ENCODE measurements at places on chromosomes 4 and X.

DNA sequence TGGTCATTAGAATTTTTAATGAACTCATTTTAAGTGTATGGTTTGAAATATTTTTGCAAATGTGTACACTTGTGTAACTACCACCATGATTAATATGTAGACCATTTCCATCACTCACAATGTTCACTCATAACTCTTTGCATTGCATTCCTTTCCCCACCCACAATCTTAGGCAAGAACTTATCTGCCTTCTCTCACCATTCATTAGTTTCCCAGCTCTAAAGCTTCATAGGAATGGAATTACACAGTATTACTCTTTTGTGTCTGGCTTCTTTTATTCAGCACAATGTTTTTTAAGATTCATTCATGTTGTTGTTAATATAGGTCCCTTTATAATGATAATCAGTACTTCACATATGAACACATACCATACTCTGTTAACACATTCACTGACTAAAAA is 106.1 kb downstream of the ARAP2 start:
- DNase-seq, result no peak

DNA sequence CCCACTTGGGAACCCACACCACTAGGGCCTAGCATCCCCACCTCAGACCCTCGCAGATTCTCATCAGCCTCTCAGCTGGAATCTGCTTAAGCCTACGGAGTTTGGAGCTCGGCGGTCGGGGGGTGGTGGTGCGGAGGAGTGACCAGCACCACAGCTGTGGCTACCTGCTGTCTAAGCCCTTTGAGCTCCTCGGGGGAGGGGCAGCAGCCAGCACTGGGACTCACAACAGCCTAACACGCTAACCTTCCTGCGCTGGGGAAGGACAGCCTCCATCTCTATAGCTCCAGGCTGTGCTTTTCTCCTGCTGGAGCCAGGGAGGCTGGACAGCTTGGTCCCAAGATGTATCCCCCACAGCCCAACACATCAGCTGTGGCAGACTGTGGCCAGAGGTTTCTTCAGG is 281.5 kb downstream of the USP46 start:
- DNase-seq, result no peak

DNA sequence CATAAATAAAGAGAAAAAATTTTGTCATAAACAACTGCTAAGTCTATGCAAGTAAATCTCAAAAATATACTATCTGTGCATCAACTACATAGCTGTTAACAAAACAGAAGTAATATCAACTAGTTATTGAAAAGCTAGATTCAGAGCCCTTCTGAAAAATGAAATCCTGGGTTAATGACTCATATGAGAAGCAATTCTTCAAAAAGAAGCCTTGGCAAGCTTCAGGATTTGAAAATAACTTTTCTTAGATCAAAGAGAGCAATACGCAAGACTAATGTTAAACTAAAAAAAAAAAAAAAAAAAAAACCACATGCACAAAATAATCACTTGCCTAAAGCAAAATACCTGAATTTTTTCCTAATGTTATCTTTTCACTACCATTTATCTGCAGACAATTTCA is 566.1 kb upstream of the BOD1L1 start:
- no peak for DNase-seq

GRCh38 chr4:37825968-37826294 is 555 bp upstream of the PGM2 start:
- peak; percentile 27 for DNase-seq

DNA sequence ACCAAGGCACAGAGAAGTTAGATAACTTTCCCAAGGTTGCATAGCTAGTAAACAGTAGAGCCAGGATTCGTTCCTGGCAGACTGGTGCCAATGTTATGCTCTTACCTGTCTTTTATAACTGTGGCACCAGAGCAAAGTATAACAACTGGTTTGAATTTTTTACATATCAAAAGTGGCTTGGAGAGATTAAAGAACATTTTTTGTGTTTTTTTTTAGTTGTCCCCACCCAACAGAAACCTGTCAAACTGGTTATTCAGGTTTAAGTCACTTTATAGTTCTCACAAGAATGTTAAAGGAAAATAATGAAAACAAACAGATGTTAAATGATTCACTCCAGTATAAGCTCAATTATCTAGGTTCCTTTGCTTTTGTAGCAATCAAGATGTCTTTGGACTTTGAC is 15.6 kb upstream of the FAM47E start:
- DNase-seq, result no peak

- DNase-seq, result no peak
Measured at GRCh38 chr4:182504463-182504862, 261.3 kb downstream of the TENM3 start.

DNA sequence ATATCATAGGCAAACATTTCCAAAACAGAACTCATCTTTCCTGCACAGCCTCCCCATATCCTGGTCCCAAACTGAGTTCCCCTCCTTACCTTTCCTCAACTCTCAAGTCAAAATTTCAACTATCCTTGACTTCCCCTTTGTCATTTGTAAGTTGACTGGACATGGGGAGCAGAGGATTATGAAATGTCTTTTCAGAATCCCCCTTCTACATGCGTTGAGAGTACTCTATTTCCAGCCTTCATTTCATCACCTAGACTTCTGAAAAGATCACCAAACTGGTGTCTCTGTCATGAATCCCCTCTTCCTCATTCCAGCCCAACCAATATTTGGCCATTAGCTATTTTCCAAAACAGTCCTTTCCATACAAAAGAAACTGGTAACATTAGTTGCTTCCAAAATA is 95.2 kb downstream of the SYNPO2 start:
- peak; percentile 47 for DNase-seq

DNA sequence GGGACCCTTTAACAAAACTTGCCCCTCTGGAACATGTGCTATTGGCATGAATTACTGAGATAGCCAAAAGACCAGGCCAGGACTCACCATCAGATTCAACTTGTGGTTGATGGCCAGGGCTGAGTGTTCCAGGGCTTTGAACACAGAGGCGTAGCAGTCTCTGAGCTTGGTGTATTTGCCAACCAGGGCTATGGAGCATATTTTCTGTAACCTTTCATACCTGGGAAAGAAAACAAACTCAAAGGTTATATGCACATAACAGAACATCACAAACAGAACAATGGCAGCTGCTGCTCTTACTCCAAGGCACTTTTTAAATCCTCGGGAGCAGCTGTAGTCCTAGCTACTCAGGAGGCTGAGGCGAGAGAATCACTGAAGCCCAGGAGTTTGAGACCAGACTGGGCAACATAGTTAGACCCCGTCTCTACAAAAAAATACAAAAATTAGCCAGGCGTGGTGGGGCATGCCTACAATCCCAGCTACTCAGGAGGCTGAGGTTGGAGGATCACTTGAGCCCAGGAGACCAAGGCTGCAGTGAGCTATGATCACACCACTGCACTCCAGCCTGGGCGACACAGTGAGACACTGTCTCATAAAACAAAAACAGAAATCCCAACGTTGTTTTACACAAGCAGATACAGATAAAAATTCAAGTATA is 29.3 kb downstream of the CTPS2 start:
- DNase-seq, result no peak

DNA sequence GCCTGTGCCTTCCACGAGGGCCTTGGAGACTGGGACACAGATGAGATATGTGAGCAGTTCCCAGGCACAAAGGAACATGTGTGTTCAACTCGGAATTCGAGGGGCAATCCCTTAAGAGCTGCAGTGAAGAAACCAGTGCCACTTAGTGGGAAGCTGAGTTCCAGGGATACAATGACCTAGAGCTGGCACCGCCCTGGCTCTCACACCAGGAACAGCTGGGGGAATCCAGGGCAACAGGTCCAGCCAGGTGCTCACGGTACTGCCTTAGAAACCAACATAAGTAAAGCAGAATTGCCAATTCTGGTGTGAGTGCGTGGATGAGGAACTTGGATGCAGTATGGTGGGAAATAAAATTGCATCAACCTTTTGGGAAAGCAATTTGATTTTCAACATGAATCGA is 122.9 kb downstream of the AFAP1 start:
- DNase-seq, result no peak

DNA sequence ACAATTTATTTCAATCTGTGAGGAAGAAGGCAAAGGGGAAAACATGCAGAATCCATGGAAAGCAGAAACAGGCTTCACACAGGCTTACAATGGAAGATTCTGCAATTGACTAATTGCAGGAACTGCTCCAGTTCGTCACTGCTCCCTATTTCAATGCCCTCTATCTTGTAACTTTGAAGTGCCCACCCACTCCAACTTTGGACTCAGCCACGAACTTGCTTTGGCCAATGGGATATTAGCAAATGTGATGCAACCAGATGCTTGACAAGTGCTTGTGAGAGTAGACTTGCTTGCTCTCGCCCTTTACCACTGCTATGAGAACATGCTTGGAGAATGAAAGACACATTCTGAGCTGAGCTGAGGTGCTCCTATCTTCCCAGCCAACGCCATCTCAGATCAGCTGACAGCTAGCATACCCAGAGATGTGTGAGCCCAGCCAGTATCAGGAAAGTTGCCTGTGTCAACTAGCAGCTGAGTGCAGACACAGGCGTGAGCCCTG is 105.7 kb upstream of the PTCHD1 start:
- no peak for DNase-seq

DNA sequence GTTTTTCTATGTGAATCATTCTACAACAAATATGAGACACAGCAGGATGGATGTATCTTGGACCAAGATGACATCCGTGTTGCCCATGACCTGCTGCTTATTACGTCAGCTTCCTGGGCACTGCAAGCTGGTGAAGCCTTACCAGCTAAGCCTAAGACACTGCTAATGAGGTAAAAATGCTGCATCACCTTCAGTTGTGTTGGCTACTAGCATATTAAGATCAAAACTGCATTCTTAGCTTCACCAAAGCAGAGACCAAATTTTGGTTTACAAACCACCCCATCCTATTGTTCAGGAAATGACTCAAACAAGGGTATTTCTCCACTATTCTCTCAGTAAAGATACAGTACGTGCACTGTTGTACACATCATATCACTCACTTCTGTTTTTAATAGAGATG is 50.3 kb downstream of the MAML3 start:
- peak; percentile 48 for DNase-seq

GRCh38 chrX:64427281-64427680 is 32.0 kb upstream of the MTMR8 start:
- DNase-seq, result no peak

- peak; percentile 82 for DNase-seq
Measured at GRCh38 chr4:46844325-46844917, 64.6 kb downstream of the COX7B2 start.

- no peak for DNase-seq
Measured at GRCh38 chr4:94588896-94589693, 137.4 kb downstream of the PDLIM5 start.

DNA sequence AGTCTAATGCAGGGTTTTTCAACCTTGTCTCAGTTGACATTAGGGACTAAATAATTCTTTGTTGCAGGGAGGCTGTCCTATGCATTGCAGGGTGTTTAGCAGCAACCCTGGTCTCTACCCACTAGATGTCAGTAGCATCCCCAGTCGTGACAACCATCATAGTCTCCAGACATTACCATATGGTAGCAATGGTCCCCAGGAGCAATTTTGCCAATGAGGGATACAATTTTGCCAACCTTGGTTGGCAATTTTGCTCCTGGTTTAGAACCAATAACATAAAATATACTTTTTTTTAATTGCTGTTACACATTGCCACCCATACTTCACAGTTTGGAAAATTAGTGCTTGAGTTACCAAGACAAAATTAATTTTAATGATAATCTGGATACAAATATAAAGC is 6.0 kb downstream of the EREG start:
- peak; percentile 77 for DNase-seq

GRCh38 chrX:136260776-136261175 is 9.6 kb upstream of the MAP7D3 start:
- no peak for DNase-seq

GRCh38 chrX:73916931-73917667 is 354.1 kb downstream of the CHIC1 start:
- no peak for DNase-seq
